ENCODE measurements at places on chromosomes 2 and 18.

GRCh38 chr2:138780908-138781307 lies 718 bp upstream of the NXPH2 start:
- DNase-seq: peak; percentile 57

- no peak for DNase-seq
Observed at GRCh38 chr2:47616506-47616905, 166.4 kb upstream of the MSH6 start.

- no peak for DNase-seq
Observed at GRCh38 chr2:85807756-85808155, 54.0 kb downstream of the ATOH8 start.

DNA sequence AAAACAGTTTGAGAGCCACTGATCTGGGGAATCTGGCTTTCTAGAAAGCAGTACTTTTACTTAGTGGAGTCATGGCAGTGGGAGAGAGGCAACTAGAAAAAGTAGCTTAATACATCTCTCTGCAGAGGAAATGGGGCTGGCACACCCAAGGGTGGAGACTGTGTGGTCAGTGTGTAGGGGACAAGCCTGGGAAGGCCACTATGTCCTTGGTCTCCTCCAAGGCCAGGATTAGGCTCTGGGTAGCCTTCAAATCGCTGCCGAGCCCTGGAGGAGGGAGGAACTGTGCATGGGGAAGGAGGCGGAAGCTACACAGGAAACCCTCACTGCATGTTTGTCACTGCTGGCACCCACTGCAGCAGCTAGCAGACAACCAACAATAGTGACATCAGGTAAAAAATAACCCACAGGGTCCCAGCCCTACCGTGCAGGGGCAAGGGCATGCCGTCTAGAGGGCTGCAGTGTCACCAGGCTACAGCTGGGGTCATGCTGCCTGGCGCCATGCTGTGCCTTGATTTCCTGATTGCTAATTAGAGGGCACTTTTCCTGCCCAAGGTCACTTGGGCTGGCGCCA lies 34.8 kb downstream of the LBH start:
- DNase-seq: no peak

- no peak for DNase-seq
Observed at GRCh38 chr2:71562518-71562917, 109.2 kb downstream of the DYSF start.

GRCh38 chr18:400456-400855 lies 100.0 kb downstream of the COLEC12 start:
- DNase-seq: no peak
